ENCODE measurements at places on chromosomes 4 and X.

GRCh38 chrX:4181782-4182407, 468.4 kb upstream of the PRKX start:
- H3K36me3 ChIP-seq: no peaks in the 10 kb centered on the region
- H3K4me3 ChIP-seq: no peak overlapping the region
- H3K27ac ChIP-seq: no peak overlapping the region
- no peaks in the 10 kb centered on the region for H3K4me1 ChIP-seq
- H3K27me3 ChIP-seq: no peaks in the 10 kb centered on the region

GRCh38 chrX:13360146-13360545, 40.3 kb upstream of the ATXN3L start:
- no peaks in the 10 kb centered on the region for H3K36me3 ChIP-seq
- no peak for DNase-seq
- H3K27ac ChIP-seq: no peak overlapping the region
- H3K4me3 ChIP-seq: no peak overlapping the region
- H3K27me3 ChIP-seq: no peaks in the 10 kb centered on the region

DNA sequence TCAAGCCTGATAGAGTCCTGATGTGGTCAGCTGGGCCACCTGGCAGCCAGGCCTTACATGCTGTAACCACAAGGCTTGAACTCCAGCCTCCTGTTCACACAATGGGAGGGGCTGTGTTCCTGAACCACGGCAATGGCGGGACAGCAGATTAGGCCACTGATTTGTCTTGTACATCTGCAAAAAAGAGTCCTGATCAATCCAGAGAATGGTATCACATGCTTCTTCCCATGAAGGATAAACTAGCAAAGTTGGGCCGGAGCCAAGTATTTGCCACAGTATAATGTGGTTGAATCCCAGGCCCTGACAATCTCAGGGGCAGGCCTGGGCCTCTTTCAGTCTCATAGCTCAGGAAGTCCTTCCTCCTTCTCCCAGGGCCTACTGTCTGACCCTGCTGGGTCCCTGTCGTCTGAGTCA, 2182.5 kb upstream of the AGA start:
- no peak overlapping the region for H3K27ac ChIP-seq
- DNase-seq: no peak
- no peaks in the 10 kb centered on the region for H3K36me3 ChIP-seq
- H3K4me1 ChIP-seq: no peaks in the 10 kb centered on the region
- H3K27me3 ChIP-seq: no peaks in the 10 kb centered on the region

GRCh38 chr4:81432825-81433224, 38.9 kb downstream of the RASGEF1B start:
- peaks cover 76% of the 10 kb centered on the region for H3K36me3 ChIP-seq
- H3K4me1 ChIP-seq: no peaks in the 10 kb centered on the region
- H3K27me3 ChIP-seq: no peaks in the 10 kb centered on the region
- H3K27ac ChIP-seq: no peak overlapping the region

GRCh38 chr4:2835978-2836377, 7.7 kb upstream of the ADD1 start:
- H3K27ac ChIP-seq: peak overlapping the region; percentile 78
- DNase-seq: peak; percentile 26
- H3K36me3 ChIP-seq: peaks cover 41% of the 10 kb centered on the region

- H3K27ac ChIP-seq: no peak overlapping the region
- H3K36me3 ChIP-seq: no peaks in the 10 kb centered on the region
- H3K4me1 ChIP-seq: no peaks in the 10 kb centered on the region
- DNase-seq: no peak
Measured at GRCh38 chr4:147789596-147789995, 57.7 kb downstream of the ARHGAP10 start.

DNA sequence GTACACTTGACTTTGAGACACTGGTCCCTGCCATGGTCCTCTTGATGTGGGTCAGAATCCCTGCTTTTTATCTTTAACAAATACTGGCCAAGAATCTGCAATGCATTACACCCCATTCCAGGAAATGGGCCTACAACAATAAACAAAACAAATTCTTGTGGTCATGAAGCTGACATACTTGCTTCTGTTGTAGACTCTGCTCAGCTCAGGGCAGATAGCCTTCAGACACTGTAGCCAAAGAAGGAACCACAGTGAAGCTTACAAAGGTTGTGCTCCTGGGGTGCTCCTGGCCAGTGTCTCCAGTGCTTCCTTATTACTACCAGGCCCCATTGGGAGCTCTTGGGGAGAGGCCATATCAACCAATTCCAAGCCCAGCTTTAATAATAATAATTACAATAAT, 21.8 kb downstream of the KIAA1210 start:
- no peaks in the 10 kb centered on the region for H3K27me3 ChIP-seq
- no peak for DNase-seq
- H3K4me3 ChIP-seq: no peak overlapping the region
- H3K36me3 ChIP-seq: no peaks in the 10 kb centered on the region

DNA sequence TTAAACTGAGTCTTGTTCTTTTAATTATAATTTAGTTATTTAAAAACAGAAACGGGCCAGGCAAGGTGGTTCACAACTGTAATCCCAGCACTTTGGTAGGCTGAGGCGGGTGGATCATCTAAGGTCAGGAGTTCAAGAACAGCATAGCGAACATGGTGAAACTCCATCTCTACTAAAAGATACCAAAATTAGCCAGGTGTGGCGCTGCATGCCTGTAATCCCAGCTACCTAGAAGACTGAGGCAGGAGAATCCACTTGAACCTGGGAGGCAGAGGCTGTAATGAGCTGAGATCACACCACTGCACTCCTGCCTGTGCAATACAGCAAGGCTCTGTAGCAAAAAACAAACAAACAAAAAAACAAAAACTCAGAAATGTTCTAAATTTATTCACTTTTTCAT, 852.9 kb downstream of the TECRL start:
- no peaks in the 10 kb centered on the region for H3K27me3 ChIP-seq
- H3K36me3 ChIP-seq: no peaks in the 10 kb centered on the region
- H3K27ac ChIP-seq: no peak overlapping the region

GRCh38 chr4:184358521-184359232, 115.7 kb downstream of the IRF2 start:
- H3K4me1 ChIP-seq: peaks cover 19% of the 10 kb centered on the region
- no peak for DNase-seq
- H3K4me3 ChIP-seq: no peak overlapping the region
- H3K27me3 ChIP-seq: no peaks in the 10 kb centered on the region
- H3K27ac ChIP-seq: no peak overlapping the region

GRCh38 chr4:64777286-64777685, 368.0 kb upstream of the TECRL start:
- no peaks in the 10 kb centered on the region for H3K4me1 ChIP-seq
- no peak overlapping the region for H3K4me3 ChIP-seq
- H3K36me3 ChIP-seq: no peaks in the 10 kb centered on the region
- no peak for DNase-seq
- no peak overlapping the region for H3K27ac ChIP-seq
- no peaks in the 10 kb centered on the region for H3K27me3 ChIP-seq

GRCh38 chrX:124501586-124501985, 155.2 kb downstream of the SH2D1A start:
- no peaks in the 10 kb centered on the region for H3K36me3 ChIP-seq
- no peak for DNase-seq

- DNase-seq: no peak
- no peaks in the 10 kb centered on the region for H3K4me1 ChIP-seq
- no peak overlapping the region for H3K4me3 ChIP-seq
- H3K36me3 ChIP-seq: no peaks in the 10 kb centered on the region
Measured at GRCh38 chr4:168667921-168668320, 171.1 kb downstream of the PALLD start.

GRCh38 chr4:68997040-68997439, 45.4 kb upstream of the UGT2A3 start:
- no peak overlapping the region for H3K4me3 ChIP-seq
- no peak for DNase-seq
- H3K27ac ChIP-seq: no peak overlapping the region
- no peaks in the 10 kb centered on the region for H3K27me3 ChIP-seq

DNA sequence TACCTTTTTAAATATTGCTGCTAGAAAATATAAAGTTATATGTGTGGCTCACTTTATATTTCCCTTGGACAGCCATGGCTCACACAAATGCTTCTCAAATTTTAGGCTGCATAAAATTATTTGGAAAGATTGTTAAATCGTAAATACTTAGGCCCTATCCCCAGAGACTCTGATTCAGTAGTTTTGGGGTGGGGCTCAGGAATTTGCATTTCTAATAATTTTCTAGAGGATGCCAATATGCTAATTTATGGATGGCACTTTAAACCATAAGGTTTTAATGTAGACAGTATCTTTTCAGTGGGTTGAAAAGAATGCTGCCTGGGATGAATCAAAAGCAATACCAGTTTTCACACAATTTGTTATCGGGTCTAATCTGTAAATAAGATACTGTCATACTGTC, 49.7 kb downstream of the RAP1GDS1 start:
- no peaks in the 10 kb centered on the region for H3K4me1 ChIP-seq
- DNase-seq: no peak
- no peak overlapping the region for H3K4me3 ChIP-seq
- H3K27me3 ChIP-seq: no peaks in the 10 kb centered on the region
- H3K27ac ChIP-seq: no peak overlapping the region
- H3K36me3 ChIP-seq: peaks cover 2% of the 10 kb centered on the region

DNA sequence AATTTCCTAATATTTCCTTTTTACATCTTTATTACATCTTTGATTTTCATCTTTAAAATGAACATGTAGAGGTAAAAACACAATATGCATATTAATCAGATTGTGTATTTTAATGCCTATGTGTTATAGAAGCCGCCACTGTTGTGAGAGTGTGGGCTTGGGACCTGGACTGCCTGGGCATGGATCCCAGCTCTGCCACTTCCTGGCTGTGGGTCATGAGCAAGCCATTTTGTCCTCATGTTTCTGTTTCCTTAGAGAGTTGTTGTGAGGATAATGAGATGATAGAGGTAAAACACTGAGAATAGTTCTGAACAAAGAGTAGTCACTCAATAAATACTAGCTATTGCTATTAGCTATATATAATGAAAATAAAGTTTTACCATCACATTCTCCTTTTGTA, 38.4 kb upstream of the SCOC start:
- H3K27ac ChIP-seq: no peak overlapping the region
- no peak for DNase-seq
- H3K4me1 ChIP-seq: peaks cover 7% of the 10 kb centered on the region
- no peaks in the 10 kb centered on the region for H3K27me3 ChIP-seq
- no peak overlapping the region for H3K4me3 ChIP-seq

GRCh38 chrX:1597345-1598020, 6.1 kb downstream of the AKAP17A start:
- peaks cover 85% of the 10 kb centered on the region for H3K36me3 ChIP-seq
- no peak overlapping the region for H3K27ac ChIP-seq
- no peaks in the 10 kb centered on the region for H3K27me3 ChIP-seq
- no peak overlapping the region for H3K4me3 ChIP-seq
- no peak for DNase-seq

DNA sequence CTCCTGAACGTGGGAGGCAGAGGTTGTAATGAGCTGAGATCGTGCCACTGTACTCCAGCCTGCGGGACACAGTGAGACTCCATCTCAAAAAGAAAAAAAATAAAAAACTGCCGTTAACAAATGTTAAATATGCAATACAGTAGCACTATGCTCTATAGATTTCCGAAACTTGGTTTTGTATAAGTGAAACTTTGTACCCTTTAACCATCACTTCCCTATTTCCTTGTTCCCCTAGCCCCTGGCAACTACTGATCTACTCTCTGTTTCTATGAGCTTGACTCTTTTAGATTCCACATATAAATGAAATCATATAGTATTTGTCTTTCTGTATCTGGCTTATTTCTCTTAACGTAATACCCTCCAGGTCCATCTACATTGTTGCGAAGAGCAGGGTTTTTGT, 74.1 kb downstream of the TAB3 start:
- no peaks in the 10 kb centered on the region for H3K36me3 ChIP-seq
- no peak overlapping the region for H3K4me3 ChIP-seq
- H3K27me3 ChIP-seq: no peaks in the 10 kb centered on the region
- no peak overlapping the region for H3K27ac ChIP-seq
- peak; percentile 16 for DNase-seq

Measured in B cell (primary cell).